Uterine smooth muscle cell (primary cell): ENCODE measurements at places on chromosomes 4 and X. TPM values are rescaled to one million over a fixed set of nuclear protein-coding genes. Genes with fewer than 3 reads are reported as not detected.

The SYN1 gene
- 0.22 and 0.25 TPM in 2 replicates for total RNA-seq

The CT45A3 gene
- total RNA-seq = not detected in 2 replicates

The ALPK1 gene
- 38.3 and 43.5 TPM in 2 replicates for total RNA-seq

The ZC4H2 gene
- 3.5 and 4.5 TPM in 2 replicates for total RNA-seq

The CHST7 gene
- 8.7 and 11.2 TPM in 2 replicates for total RNA-seq

The SH3BGRL gene
- total RNA-seq = 21.9 and 40.4 TPM in 2 replicates

The DUX4 gene
- not detected in 2 replicates for total RNA-seq

The PIN4 gene
- total RNA-seq = 4.6 and 9.8 TPM in 2 replicates

The MAB21L2 gene
- 0.11 and 0.12 TPM in 2 replicates for total RNA-seq

The MAGEE1 gene
- 1.1 and 1.6 TPM in 2 replicates for total RNA-seq

The BRS3 gene
- not detected in 2 replicates for total RNA-seq

The FGG gene
- total RNA-seq = not detected in 2 replicates

The SLC9B1 gene
- total RNA-seq = 0.55 and 0.87 TPM in 2 replicates

The SOX3 gene
- not detected in 2 replicates for total RNA-seq

The DRP2 gene
- 1.7 and 2.8 TPM in 2 replicates for total RNA-seq

The MAGEA2B gene
- total RNA-seq = not detected in 2 replicates

The MAGEA1 gene
- not detected in 2 replicates for total RNA-seq

The WAS gene
- total RNA-seq = 0.22 and 0.25 TPM in 2 replicates

The TMEM255A gene
- total RNA-seq = not detected in 2 replicates

The BMP3 gene
- under 0.01 TPM in 2 replicates for total RNA-seq

The TLR3 gene
- total RNA-seq = 1.5 and 1.8 TPM in 2 replicates

The ARAP2 gene
- 9.1 and 9.9 TPM in 2 replicates for total RNA-seq

The ATP8A1 gene
- 1.6 and 6.1 TPM in 2 replicates for total RNA-seq

The GUCY1A1 gene
- total RNA-seq = 0.11 and 0.25 TPM in 2 replicates

The CCDC120 gene
- 0.11 and 0.37 TPM in 2 replicates for total RNA-seq
